ENCODE measurements at places on chromosomes 2 and 18.
A peak's percentile ranks its signal among the peaks of the same experiment; 100 is the strongest.

- no peak for ATAC-seq
These were observed 28.8 kb downstream of the WDFY1 start for GRCh38 chr2:223916181-223916920.

DNA sequence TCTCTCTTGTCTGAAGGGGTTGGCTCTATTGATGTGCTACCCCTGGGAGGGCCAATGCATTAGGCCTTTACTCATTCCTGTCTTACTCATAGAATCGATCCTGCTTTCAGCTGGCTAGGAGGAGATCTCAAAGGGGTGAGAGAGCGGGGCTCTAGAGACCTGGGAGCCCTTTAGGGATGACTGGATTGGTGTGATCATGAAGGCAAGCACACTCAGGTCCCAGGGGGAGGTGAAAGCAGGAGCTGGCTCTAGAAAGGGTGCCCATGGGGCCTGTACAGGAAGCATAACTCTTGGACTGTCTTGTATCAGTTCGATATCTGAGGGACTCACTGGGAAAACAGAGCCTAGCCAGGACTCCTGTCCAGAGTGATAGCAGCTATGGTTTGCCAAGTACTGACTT, 47.8 kb downstream of the INPP4A start:
- no peak for ATAC-seq

DNA sequence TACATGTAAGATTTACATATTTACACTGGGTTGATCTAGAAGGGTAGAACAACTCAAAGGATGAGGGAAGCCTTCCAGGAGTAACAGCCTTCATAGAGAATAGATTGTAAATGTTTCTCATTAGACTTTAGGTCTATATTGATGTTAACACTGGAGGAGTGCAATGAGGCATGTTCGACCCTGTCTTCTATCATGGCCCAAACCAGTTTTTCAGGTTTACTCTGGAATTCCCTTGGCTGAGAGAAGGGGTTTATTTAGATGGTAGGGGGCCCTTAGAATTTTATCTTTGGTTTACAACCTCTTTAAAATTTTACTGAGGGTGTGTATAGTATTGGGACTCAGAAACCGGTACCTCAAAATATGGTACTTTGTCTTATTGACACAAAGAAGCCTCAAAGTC, 634.9 kb upstream of the PIK3C3 start:
- ATAC-seq: no peak

- no peak for ATAC-seq
These were observed 8.0 kb downstream of the ZEB2 start for GRCh38 chr2:144511937-144512336.

DNA sequence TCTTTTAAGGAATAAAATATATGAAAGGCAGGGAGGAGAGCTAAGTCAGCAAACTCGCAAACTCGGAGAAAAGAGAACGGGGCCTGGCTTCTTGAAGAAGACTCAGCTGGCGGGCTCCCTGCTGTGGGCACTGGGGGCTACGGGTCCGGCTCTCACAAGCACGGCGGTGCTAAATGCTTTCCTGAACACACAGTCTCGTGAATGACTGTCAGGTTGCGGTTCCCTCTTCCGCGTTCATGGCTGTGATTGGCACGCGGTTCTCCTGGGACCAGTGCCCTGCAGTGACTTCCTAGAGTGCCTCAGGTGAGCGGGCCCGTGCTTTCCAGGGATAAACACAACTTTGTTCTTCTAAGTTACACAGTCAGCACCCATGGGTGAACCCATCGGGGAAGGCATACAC, 208.4 kb downstream of the HDAC4 start:
- no peak for ATAC-seq

GRCh38 chr2:226037526-226037925, 638.0 kb downstream of the NYAP2 start:
- ATAC-seq: no peak

DNA sequence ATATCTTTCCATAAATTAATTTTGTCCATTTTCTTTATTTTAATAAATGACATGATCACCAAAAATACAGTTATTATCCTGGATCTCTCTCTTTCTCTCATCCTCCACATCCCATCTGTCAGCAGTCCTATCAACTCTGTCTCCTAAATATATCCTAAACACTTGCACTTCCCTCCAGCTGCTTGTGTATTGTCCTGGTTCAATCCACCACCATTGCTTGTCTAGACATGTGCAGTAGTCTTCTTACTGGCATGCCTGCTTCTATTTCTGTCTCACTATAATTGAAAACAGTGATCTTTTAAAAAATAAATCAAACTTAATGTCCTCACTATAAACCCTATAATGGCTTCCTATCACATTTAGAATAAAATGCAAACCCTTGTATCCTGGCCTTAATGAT, 2168.6 kb upstream of the PIK3C3 start:
- ATAC-seq: no peak

GRCh38 chr18:13243363-13243762, 24.8 kb downstream of the LDLRAD4 start:
- no peak for ATAC-seq

GRCh38 chr2:196245378-196246140, 74.2 kb upstream of the STK17B start:
- ATAC-seq: no peak

- ATAC-seq: no peak
These were observed 57.8 kb downstream of the RBKS start for GRCh38 chr2:27832396-27832795.

DNA sequence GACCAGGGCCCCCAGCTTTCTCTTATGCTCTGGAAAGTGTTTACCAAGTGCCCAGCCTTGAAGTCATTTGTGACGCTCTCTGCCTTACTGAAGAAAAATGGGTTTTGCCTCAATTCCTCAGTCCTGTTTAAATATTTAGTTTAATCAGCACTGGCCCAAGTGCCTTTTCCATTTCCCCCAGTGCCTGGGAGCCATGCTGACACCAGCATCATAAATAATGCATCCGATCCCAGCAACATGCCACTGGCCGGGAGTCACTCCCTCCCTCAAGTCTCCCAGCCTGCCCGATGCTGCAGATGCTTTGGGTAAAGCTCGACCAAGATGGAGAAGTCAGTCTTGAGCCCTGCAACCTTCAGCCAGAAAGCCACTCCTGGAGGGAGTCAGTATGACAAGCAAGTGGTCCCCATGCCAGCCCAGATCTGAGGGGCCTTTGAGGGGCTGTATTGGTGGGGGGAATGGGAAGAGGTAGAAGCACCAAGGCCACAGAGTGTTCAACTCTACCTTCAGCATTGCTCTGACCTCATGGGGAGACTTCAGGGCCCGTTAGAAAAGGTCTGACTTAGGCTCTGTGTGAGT, 12.0 kb upstream of the MTA3 start:
- ATAC-seq: peak; percentile 28

DNA sequence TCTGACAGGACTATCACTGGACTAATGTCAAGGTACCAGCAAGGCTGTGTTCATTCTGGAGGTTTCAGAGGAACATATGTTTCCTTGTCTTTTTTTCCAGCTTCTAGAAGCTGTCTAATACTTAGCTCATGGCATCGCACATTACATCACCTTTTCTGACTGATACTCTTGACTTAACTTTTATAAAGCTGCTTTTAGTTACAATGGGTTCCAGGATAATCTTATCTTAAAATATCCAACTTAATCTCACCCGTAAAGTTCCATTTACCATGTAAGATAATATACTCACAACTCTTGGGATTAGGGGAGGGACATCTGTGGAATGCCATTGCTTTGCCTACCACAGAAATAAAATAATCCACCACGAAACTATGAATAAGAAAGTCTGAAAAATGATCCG, 394.2 kb downstream of the CDH19 start:
- no peak for ATAC-seq
